Thymus (tissue), 14 donors: ENCODE measurements at places on chromosomes 7 and 10. TPM values are rescaled to one million over a fixed set of nuclear protein-coding genes. Genes with fewer than 3 reads are reported as not detected.

Gene ZNF786
- 7.1 TPM for total RNA-seq

Gene SEC31B
- 10.5 TPM for total RNA-seq

Gene PROSER2
- total RNA-seq = 2.8 TPM

DNA sequence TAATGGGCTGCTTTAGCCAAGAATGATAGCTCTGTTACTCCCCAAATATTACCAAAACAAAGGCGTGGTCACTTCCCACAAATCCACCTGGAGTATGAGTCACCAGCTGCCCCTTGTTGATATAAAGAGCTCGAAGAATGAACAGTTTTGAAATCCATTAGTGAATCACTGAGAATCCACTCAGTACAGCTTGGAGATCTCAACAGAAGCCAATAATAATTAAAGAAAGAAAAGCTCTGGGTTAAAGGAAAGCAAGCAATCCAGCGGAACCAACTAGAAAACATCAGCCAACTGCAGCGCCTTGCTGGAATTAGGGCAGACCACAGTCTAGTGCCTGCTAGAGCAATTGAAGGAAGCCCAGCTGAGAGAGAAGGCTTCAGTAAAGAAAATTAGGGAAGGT, 576.0 kb upstream of the C7orf33 start:
- no peak for DNase-seq

GRCh38 chr7:5408777-5409176, 14.9 kb downstream of the TNRC18 start:
- no peak for DNase-seq

DNA sequence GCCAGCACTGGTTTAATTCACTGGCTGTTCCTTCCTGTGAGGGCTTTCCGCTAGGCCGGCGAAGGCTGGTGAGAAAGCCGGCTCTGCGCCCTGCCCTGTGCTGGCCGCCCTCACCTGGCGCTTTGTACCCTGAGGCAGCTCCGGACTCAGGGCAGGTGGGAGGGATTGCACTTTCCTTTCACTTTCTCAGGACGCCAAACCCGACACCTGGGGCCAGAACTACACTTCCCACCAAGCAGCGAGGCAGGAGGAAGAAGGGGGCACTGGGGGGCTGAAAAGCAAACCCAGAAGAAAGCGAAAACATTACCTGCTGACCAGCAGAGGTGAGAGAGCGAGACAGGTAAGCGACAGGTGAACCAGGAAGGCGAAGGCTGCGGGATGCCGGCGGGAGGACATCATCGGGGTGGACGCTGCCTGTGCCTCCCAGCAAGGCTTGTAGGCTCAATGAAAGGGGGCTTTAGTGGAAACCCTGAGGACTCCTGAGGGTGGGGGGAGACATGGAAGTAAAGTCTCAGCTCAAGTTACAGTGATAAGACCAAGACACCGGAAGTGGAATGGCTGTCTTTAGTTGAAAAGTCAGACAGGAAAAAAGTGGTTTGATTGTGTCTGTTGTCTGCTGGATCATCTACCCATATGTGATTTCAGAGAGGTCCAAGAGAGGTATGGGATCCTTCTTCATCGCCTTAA, at the start of gene RAB19:
RAB19 (plus strand) TSS at position 181 of the 687 bp plus-strand sequence. CDS start 3,589 bp downstream, outside the sequence.
- peak; percentile 43 for DNase-seq

GRCh38 chr10:103980288-103980906, 13.5 kb downstream of the SLK start:
- no peak for DNase-seq

DNA sequence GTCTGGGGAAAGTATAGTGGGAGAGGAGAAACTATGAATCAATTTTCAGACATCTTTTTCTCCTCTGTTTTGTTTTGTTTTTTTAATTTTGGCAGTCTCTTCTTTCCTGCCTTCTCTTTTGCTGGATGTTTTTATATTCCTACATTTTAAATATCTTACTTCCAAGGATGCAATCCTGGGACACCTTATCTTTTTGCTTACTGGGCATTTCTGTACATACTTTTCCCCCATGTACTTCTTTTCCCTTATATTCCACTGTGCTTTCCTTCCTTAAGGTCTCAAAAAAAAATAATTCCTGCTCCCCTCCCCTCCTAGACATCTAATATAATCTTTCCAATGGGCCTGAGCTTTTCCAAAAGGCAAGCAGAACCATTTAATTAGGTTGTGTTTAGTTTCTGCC, 701.1 kb downstream of the NRG3 start:
- DNase-seq = no peak

DNA sequence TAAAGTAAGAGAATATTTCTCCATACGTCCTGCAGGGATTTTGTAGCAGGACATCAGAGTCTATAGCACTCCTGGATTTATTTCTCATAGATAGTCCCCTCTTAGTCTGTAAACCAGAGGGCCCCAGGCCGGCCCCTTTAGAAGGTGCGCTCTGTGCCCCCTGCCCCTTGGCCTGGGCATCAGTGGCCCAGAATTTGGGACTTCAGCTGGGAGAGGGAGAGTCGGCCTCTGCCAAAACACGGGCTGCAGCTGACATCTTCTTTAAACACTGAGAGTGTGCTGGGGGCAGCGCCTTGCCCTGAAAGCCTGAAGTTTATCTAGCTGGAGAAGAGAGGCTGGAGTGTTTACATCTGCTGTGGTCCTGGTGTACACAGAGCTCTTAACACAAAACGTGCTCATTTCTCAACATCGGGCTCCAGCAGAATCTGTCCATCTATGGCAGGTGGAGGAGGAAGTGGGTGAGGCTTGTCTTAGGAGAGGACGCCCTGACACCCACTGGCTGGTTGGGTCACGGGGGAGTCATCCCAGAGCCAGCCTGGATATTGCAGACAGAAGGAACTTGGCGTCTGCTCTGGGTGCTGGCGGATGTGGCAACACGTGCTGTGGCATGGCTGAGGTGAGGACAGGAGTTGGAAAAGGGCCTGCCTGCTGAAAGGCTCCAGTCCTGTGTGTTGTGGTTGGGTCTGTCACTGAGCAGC, 5.0 kb upstream of the TACR2 start:
- DNase-seq = no peak

- DNase-seq = no peak
These were observed 516.5 kb upstream of the ANKRD30A start for GRCh38 chr10:36608866-36609265.

- DNase-seq = no peak
These were observed 66.4 kb upstream of the SORCS1 start for GRCh38 chr10:107230887-107231286.

DNA sequence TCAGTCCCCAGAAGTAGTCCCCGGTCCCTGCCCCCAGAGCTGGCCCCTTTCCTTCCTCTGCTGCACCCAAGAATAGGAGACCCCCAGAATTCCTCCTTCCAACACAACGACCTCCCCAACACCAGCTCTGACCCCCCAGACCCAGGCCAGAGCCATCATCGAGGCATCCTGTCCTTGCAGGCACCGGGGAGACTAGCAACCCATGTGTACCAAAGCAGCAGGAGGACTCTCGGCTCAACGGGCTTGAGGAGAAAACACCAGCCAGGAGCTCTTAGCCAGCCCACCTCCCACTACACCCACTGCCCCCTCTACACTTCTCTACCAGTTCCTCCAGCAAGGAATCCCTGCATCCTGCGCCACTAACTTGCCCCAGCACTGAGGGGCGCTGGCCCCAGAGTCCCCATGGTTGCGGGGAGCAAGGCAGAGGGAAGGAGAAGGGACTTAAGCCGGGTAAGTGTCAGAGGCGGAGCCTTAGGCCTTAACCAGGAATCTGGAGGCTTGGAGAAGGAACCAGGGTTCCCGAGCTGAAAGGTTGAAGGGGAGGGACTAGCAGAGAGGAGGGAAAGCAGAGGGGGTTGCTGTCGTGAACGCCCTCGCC, 3.9 kb downstream of the GRID1 start:
- no peak for DNase-seq

DNA sequence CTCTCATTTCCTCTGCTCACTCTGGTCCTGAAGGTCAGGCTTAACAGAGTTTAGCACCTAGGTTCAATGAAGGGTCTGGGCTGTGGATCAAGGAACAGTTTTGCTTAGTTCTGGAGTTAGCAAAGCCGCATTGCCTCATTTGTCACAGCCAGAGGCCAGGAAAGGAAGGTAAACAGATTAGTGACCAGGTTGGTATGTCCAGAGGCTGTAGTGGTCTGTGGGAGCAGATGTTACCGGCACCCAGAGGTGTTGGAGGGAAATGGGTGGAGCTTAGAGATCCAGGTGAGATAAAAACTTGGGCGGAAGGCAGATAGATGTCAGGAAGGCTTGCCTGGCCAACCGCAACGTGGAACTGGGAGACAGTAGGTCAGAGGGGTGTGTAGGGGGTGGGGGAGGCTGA, 36.6 kb upstream of the ZMIZ2 start:
- no peak for DNase-seq

DNA sequence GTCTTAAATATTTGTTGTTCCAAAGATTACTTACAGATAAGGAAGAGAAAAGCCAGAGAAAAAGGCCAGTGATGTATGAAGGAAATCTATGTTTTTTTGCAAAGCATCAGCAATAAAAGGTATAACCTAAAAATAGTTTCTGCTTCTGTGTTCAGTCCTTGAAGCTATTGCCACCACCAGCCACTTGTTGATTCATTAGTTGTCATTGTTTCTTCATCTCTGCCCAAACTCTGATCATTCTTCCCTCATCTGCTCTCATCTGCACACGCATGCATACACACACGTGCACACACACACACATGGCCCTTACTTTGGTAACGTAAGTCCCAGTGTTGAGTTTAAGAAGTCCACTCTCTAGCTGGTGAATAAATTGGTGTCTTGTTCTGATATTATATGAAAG, 540.7 kb downstream of the GATA3 start:
- no peak for DNase-seq
